ENCODE measurements at places on chromosomes 11 and 22.

DNA sequence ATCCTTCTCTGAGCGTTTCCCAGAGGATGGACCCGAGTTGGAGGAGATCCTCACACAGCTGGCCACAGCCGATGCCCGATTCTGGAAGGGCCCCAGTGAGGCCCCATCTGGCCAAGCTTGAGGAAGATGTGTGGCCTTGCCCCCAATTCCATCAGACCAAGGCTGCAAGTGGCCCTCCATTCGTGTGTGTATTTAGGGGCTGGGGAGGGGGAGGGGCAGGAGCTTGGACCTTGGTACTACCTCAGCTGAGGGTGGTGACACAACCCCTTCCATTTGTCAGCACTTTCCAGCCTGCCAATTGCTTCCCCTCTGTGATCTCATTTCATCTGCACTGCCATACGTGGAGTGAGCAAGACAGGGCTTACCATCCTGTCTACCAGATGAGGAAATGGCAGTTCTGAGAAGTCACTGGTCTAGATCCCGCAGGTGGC is 1.3 kb upstream of the BBS1 start:
- no peak for DNase-seq

- DNase-seq: no peak
Measured at GRCh38 chr22:27810609-27811151, 9.1 kb upstream of the MN1 start.

DNA sequence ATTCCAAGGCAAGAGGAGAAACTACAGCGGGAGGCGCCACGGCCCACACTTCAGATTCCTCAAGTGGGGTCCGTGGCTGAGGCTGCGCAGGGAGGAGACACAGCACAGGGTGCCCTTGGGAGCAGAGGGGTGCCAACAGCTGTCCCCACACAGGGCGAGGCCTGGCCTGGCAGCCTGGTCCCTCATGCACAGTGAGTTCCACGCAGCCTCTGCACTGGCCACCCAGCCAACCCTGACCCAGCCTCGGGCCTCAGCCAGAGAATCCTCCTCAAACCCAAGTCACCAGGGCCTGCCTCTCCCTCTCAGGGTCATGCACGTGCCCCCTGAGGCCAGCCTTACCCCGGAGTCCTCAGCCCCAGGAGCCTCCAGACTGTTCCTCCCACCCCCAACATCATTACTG is 22.4 kb upstream of the MOB2 start:
- no peak for DNase-seq

DNA sequence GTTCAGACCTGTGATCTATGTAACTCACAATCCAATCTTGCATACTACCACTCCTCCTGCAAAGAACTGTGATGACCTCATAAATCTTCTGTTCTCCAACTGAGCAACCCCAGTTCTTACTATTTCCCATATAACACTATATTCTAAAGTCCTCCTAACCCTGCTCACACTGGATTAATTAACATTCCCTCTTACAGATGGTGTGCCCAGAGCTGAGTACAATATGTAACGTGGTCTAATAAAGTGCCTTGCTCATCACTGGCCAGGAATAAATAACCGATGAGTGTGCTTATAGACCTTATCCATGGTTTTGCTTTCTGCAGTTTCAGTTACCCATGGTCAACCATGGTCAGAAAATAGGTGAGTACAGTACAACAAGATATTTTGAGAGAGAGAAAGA is 28.6 kb downstream of the PRCP start:
- DNase-seq: no peak

- DNase-seq: no peak
Measured at GRCh38 chr22:30209642-30210041, 36.9 kb downstream of the LIF start.

DNA sequence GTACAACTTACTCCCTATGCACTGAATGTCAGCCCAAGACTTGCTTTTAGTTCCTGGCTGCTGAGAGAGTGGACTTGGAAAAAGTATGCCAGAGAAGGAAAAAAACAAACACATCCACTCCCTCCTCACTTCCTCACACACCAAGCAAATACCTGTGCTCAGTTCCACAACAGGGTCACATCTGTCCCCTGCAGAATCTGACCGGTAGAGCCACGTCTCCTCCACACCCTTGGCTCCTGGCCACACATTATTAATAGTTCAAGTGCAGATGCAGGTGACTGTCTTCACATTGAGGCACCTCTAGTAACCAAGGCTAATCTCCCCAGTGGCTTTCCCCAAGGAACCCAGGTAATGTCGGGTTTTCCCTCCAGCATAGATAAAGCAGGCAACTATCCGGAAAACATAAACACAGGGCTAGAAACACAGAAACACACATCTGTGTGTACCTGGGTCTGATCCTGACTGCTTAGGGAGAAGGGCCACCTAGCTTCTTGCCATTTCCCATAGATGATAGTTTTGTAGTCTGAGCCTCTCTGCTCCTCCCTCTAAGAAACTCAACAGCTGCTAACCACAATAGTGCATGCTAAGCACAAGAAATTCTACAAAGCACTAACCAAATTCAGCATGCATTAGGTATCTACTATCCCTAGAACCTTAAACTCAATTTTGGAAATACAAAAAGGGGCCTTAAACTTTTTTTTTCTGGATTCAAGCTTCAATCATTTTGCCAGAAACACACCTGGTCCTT is 10.2 kb downstream of the SYTL2 start:
- DNase-seq: no peak

DNA sequence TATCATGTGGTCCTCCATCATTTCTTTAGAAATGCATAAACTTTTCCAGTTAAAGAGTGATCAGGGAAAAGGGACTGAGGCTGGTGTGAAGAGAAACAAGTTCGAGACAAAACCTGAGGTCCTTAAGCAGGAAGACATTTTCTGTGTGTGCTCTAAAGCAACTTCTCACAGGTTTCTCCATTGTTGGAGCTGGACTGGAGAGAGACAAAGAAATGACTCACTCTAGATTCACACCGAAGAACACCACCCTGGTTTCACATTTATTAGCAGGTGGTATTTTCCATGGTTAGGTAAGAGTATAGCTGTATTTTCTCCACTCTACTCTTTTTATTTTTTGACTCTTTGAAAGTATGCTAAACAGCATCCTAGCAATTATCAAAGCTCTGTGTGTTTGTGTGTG is 736.4 kb downstream of the KCNA4 start:
- DNase-seq: no peak

- DNase-seq: no peak
Measured at GRCh38 chr22:47299211-47299862, 536.9 kb downstream of the TBC1D22A start.

Data from right renal pelvis (tissue), 4 donors.